ENCODE measurements at places on chromosomes 2 and 18. TPM values are rescaled to one million over a fixed set of nuclear protein-coding genes. Genes with fewer than 3 reads are reported as not detected.

- no peak for DNase-seq
Observed at GRCh38 chr18:10477863-10478260, 23.4 kb downstream of the APCDD1 start.

DNA sequence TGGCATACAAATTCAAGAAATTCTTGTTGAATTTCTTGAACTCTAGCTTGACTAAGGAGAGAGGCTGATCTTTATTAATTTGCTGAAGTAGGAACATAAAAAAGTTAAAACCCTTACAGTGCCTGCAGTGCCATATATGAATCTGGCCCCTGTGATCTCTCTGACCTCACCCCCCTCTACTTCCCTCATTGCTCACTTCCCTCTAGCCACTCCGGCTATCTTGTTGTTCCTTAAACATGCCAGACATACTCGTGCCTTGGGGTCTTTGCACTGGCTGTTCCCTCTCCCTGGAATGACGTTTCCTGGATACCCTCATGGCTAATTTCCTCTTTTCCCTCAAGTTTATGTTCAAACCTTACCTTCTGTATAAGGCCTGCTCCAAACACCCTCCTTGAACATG lies 246.3 kb upstream of the SIX2 start:
- no peak for DNase-seq

DNA sequence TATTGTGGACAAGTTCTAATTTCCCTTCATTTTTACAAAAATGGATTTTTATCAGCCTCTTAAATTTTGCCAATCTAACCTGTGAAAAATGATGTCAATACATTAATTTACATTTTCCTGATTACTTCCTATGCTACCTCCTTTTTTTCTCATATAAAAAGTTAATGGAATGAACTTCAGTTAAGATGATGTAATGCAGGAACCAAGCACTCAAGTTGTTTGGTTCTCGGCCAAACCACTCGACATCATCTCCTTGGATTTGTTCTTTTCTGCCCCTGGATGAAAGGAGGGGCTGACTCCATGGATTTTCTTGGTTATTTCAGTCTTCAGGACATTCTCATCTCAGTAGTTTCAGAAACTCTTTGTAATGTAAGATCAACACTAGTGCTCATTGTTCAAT lies 253.1 kb upstream of the NXPH2 start:
- DNase-seq, result peak; percentile 29

GRCh38 chr2:4278392-4278791 lies 575.0 kb downstream of the DCDC2C start:
- DNase-seq, result no peak

Gene VWC2L
- total RNA-seq, result not detected

Measured in left lung (tissue), 14 donors.